Ovary (tissue), 10 donors: ENCODE measurements at places on chromosomes 6 and 20. TPM values are rescaled to one million over a fixed set of nuclear protein-coding genes. Genes with fewer than 3 reads are reported as not detected.

DNA sequence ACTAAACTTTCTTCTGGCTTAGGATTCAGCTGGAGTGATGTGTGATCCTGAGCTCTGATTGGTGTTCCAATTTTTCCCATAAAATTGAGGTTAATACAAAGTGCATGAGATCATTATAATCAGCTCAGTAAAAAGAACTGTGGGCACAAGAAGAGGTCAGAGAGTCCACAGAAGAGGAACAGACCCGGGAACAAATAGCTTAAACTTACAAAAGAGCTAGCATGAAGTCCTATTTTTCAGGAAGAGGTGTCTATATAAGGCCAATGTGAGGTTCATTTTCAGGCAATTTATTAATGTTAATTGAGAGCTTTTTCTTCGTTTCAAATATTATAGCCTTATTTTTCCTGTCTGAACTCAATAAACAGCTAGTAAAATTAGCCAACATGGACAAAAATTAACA, 26.9 kb upstream of the STX11 start:
- H3K27ac ChIP-seq, result no peak overlapping the region
- H3K27me3 ChIP-seq, result no peaks in the 10 kb centered on the region
- no peaks in the 10 kb centered on the region for H3K36me3 ChIP-seq
- no peak overlapping the region for H3K4me3 ChIP-seq
- H3K4me1 ChIP-seq, result no peaks in the 10 kb centered on the region
- no peak for DNase-seq

- no peaks in the 10 kb centered on the region for H3K4me1 ChIP-seq
- H3K4me3 ChIP-seq, result no peak overlapping the region
- no peak for DNase-seq
Measured at GRCh38 chr20:22394583-22394982, 189.8 kb downstream of the FOXA2 start.

- no peaks in the 10 kb centered on the region for H3K36me3 ChIP-seq
- H3K4me1 ChIP-seq, result no peaks in the 10 kb centered on the region
- no peak overlapping the region for H3K4me3 ChIP-seq
- no peaks in the 10 kb centered on the region for H3K27me3 ChIP-seq
- no peak for DNase-seq
- no peak overlapping the region for H3K27ac ChIP-seq
Measured at GRCh38 chr6:13044390-13044789, 283.9 kb downstream of the TBC1D7 start.

DNA sequence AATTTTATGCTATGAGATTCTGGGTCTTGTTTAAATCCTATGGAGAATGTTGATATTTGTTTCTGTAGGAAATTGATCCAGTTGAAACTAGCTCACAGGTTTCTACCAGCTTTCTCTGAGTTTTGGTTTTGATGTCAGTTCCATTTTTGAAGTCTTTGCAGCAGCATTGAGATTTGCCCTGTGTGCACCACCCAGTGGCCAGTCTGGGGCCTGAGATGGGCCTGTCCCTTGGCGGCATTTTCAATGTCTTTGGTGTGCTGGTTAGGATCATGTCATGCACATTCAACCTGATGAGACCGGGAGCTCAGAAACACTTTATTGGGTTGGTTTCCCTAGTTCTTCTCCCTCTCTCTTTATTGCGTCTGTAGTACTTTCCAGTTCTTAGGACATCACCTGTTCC, 395.2 kb upstream of the MAP3K7 start:
- H3K36me3 ChIP-seq, result no peaks in the 10 kb centered on the region
- no peak for DNase-seq
- H3K4me1 ChIP-seq, result no peaks in the 10 kb centered on the region
- no peak overlapping the region for H3K27ac ChIP-seq
- H3K27me3 ChIP-seq, result no peaks in the 10 kb centered on the region

- no peaks in the 10 kb centered on the region for H3K36me3 ChIP-seq
- peak overlapping the region; percentile 56 for H3K27ac ChIP-seq
- H3K4me1 ChIP-seq, result peaks cover 14% of the 10 kb centered on the region
Measured at GRCh38 chr6:42984924-42985475, 630 bp downstream of the PPP2R5D start.

GRCh38 chr6:163585932-163586437, 171.5 kb downstream of the QKI start:
- H3K27ac ChIP-seq, result no peak overlapping the region
- no peak overlapping the region for H3K4me3 ChIP-seq
- DNase-seq, result no peak
- H3K27me3 ChIP-seq, result no peaks in the 10 kb centered on the region

The LRP11 gene
- 26.2 TPM for total RNA-seq

The CENPW gene
- total RNA-seq, result 8.0 TPM

The B3GALT4 gene
- total RNA-seq, result 6.9 TPM

The GJA1 gene
- 57.9 TPM for total RNA-seq
